ENCODE measurements at places on chromosomes 5 and 9.

- no peak for DNase-seq
Measured at GRCh38 chr9:137458194-137459151, 661 bp downstream of the NSMF start.

GRCh38 chr5:144088206-144089064, 82.0 kb downstream of the YIPF5 start:
- DNase-seq = no peak

DNA sequence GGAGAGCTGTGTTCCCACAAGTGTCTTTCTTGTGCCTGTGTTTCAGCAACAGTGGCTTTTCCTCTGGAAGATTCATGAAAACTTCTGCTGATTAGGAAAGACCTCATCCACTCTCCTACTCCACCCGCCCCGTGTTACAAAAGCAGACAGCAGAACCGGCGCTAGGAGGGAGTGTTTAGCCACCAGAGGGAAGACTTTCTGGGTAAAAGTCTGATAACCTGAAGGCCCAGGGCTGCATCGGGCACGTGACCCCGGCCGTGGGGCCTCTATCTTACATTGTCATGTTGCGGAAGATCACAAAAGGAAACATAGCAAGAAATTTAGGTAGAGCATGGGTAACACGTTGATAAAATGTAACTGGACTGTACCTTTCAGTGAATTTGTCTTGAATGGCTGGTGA, 32.0 kb upstream of the DMRT2 start:
- DNase-seq = no peak

DNA sequence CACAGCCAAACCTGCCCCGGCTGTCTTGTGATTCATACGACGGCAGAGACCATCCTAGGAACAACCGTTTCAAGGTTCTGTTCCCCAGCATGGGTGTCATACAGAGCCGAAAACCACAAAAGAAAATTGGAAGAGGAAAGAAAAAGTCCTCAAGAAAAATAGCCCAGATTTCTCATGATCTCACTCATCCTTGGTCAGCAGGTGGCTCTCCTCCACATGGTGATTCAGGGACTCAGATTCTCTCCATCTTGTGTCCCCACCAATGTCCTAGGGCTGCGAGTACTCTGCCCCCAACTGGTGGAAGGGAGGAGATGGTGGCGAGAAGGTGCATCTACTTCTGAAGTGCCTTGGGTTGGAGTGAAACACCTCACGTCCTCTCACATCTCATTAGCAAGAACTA, 25.6 kb downstream of the PDZD2 start:
- no peak for DNase-seq

DNA sequence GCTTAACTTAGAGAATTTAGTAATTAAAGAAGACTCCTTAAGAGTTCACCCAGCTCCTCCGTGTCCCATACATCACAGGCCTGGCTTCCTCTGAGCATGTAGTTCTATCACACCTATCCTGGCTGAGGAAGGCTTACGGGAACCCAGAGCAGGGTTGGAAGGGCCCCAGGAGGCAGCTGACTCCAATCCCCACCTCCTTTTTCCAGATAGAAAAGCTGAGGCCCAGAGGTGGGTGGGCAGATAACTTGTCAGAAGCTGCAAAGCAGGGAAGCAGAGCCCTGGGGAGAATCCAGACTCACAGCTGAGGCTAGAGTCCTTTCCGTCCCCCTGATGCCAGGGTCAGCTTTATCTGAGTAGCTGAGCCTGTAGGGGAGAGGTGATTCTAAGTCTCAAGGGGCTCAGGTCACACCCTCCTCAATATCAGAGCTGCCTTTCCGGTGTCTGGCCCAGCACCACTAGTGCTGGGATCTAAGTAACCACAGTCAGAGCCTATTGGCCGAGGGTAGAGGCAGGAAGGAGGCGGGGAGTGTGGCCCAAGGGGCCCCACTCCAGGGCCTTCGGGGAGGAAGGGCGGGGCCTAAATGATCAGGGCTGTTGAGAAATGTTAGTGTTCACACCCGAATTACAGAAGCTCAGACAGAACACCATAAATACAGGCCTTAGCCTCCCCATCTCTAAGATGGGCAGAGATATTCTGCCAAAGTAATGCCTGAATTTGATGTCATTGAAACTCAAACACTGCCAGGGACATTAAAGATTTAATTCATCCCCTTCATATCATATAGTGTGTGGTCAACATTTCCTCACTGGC, 9.9 kb downstream of the CCDC69 start:
- DNase-seq = peak; percentile 78

DNA sequence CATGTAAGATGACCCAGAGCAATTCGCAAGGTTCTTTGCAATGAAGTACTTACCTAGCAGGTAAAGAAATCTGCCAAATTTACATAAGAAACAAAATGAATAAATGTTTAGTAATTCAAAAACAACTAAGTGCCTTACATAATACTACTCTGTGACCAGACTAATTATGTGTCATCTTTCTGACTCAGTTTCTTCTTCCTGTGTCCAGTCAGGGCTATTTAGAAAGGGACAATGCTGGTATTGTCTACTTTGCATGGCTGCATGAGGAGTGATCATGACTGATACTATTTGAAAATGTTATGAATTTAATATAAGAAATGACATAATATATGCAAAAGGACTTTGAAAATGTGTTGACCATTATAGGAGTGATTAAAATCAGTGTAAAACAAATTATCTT, 210.0 kb downstream of the TMEM161B start:
- DNase-seq = no peak

- DNase-seq = no peak
Measured at GRCh38 chr9:14440062-14440461, 126.1 kb upstream of the NFIB start.

DNA sequence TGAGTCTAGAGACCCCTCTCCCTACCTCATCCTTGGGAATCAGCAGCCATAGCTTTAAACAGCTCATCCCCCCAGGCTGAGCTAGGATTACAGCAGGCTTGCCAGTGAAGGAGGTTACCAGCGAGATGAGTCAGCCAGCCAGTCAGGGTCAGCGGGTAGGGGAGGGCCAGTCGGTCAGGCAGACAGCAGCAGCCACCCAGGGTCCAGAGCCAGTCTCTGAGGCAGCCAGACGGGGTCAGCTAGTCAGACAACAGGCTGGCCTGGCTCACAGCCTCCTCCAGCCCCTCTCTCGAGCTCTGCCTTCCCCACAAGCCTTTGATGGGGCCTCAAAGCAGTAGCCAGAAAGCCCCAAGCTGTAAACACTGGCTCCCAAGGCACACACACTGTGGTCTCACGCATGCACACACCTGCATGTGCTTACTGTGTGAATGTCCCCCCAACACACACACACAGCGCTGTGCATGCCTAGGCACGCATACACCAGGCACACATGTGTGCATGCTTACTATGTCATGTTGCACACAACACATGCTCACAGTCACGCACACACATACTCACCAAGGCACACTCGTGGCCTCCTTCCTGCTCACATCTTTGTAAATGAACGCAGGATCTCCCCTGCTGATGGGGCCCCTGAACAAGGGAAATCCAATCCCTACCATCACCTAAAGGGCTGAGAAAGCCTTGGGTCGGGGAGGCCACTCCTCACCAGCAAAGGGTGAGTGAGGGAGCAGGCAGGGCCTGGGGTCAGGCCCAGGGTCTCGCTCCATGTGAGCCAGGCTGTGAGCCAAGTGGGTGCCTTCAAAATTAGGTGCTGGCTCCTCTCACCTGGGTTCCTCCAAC, 28.2 kb upstream of the CPLX2 start:
- DNase-seq = no peak

- DNase-seq = no peak
Measured at GRCh38 chr9:71764891-71765290, 3.4 kb downstream of the CEMIP2 start.

GRCh38 chr9:95150903-95151302, 166.6 kb downstream of the FANCC start:
- no peak for DNase-seq

GRCh38 chr5:132431632-132432031, 58.9 kb downstream of the IRF1 start:
- DNase-seq = no peak

GRCh38 chr9:135410421-135410820, 69.2 kb upstream of the PPP1R26 start:
- no peak for DNase-seq

DNA sequence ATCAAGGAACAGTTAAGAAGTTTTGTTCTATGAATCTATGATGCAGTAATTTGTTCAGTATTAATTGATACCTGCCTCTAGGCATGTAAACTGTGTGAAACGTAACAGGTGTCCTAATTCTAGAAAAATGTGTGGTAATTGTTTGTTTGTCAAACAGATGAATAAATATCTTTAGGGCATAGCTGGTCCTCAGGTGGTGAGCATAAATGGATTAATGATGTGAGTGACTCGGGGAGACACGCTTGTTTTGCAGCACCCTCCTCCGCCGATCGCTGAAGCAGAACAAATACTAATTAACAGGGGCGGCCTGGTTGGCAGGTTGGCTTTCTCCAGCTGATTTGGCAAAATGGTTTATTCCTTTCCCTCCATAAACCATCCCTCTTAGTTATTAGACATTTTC, 88.8 kb downstream of the TLE4 start:
- DNase-seq = no peak

DNA sequence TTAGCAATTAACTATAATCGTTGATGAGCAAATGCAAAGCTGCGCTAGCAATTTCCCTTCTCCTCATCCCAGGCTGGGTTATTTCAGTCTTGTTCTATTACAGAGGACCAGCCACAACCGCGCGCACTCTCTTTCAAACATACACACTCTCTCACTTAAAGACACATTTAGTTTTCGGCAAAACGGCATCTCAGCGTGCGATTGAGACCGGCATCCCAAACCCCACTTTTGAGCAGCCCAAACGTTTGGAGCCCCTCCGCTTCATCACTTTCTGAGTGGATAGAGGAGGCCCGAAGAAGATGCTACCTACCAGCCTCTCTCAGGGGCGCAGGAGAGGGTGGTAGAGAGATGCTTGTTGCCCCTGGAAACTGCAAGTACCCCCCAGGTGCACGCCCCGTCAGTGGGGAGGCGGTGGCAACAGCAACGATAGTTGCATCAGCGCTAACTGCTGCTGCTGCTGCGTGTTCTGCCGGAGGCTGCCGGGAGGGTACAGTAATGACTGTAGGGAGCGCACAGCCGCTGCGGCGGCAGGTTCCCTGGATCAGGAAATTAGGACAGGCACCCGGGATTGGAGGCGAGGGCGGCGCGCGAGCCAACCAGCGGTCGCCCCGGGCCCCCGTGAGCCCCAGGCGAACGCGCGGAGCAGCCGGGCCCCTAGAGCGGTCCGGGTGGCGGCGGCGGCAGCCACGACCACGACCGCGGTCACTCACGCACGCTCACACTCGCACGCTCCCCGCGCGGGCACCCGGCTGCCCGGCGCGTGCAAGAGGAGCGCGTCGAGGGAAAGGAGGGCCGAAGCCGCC, 467 bp upstream of the VLDLR start:
- DNase-seq = no peak

- no peak for DNase-seq
Measured at GRCh38 chr9:36207016-36207415, 16.3 kb downstream of the CLTA start.

DNA sequence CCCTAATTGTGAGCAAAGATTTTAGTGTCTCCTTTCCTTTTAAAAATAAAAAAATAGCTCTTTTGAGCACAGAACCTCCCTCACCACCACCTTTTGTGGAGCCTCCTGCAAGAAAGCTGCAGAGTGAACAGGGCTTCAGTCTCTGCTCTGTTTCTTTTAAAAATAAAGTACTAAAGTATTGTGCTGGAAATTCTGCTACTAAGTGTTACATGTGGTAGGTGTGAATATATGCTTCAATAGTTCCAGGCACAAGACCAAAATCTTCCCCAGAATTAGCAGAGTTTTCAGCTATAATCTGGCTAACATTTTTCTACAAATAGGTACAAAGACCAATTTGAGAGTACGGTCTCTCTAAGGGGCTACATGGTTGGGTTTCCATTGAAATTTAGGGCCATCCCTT, 40.3 kb upstream of the NFIB start:
- DNase-seq = no peak

Data from activated T-cell treated with anti-CD3 and anti-CD28 coated beads for 1 hour (primary cell).